Amniotic epithelial cell (primary cell): ENCODE measurements at places on chromosomes 2 and 18.
A peak's percentile ranks its signal among the peaks of the same experiment; 100 is the strongest.

GRCh38 chr18:55635439-55635838 lies 47.4 kb upstream of the TCF4 start:
- DNase-seq, result no peak

- DNase-seq, result no peak
These were observed 614.6 kb upstream of the SOX11 start for GRCh38 chr2:5077479-5078089.

GRCh38 chr2:72883356-72883962 lies 3.7 kb upstream of the SPR start:
- peak; percentile 51 for DNase-seq

GRCh38 chr2:44531289-44531688 lies 169.5 kb downstream of the CAMKMT start:
- DNase-seq, result no peak

DNA sequence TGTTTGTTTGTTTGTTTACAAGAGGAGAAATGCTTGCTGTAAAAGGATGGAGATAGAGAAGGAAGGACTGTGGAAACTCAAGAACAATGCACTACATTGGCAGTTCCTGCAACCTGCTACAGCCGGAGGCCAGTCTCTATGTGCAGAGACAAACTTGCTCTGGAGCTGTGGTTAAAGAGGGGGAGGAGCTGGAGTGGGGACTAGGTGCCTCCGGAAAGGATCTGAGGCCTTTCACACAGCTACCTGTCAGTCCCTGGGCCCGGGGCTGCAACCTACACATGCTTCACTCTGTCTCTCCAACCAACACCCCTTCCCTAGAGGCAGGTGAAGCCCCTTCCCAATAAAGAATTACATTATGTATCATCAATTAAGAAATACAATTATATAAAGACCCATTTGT lies 1234.0 kb upstream of the ZEB2 start:
- DNase-seq, result no peak

- DNase-seq, result no peak
These were observed 188.9 kb upstream of the OSR1 start for GRCh38 chr2:19547321-19547720.
